ENCODE measurements at places on chromosomes 1 and 21.

DNA sequence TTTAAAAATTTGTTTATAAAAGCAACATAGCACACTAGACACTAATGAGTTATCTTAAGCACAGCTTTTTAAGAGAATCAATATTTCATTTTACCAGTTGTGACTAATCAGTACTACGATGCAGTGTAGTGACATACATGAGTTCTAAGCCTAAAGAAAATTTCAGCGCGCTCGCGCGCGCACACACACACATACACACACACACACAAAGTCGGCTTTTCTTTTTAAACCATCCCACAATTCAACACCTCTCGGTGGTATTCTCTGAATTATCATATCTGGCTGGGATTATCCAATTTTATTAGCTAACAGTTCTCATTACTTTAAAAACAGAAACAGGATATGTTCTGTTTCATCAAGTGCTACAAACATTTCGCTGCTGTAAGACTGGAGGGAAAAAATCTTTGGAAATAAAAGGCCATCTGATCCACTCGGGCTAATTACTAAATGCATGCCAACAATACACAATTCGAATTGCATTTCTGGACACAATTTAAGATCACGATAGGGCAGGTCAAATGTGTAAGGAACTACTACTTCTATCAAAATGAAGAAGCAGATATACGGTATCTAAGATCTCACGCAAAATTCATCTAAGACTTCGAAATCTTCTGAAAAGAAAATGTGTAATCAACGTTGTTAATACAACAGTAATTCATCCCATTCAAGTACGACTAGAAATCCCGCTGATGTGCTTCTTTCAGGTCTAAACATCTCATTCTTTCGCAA is 1.2 kb downstream of the TUT4 start:
- DNase-seq, result no peak

GRCh38 chr21:45080639-45081414 is 6.4 kb downstream of the ADARB1 start:
- DNase-seq, result no peak

DNA sequence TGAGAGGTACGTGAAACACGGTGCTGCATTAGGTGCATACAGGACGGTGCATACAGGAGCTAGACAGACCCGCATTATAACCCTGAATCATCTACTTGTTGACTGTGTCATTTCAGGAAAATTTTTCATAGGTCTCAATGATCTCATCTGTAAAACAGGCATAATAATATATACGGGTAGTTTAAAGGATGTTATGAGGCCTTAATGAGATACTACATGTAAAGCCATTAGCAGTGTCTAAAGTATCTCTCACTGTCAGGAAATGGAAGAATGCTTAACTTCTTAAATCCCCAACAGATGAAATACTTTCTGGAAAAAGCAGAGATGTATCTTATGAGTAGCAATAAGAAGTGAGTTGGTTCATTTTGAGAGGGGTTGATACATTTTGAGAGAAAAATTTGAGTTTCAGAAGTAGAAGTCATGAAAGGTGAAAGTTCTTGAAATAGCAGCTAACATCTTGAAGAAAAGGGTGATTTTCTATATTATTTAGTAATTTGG is 669.6 kb downstream of the PTPRC start:
- no peak for DNase-seq

DNA sequence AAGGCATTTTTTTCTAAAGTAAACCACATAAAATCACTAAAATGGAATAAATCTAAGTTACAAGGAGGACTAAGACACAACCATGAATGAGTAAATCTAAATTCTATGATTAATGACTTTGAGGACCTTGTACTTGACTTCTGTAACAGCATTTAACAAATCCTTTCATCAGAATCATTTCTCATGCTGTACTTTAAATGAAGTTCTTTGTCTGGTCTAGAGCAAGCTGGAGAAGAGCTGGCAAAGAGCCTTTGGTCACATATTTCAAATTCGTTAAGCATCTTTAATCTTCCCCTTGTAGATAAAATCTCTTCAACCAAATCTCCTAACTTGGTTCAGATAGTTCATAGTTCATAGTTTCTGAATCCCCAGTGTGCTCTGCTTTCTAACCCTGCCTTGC is 405.4 kb downstream of the PTPRC start:
- no peak for DNase-seq

DNA sequence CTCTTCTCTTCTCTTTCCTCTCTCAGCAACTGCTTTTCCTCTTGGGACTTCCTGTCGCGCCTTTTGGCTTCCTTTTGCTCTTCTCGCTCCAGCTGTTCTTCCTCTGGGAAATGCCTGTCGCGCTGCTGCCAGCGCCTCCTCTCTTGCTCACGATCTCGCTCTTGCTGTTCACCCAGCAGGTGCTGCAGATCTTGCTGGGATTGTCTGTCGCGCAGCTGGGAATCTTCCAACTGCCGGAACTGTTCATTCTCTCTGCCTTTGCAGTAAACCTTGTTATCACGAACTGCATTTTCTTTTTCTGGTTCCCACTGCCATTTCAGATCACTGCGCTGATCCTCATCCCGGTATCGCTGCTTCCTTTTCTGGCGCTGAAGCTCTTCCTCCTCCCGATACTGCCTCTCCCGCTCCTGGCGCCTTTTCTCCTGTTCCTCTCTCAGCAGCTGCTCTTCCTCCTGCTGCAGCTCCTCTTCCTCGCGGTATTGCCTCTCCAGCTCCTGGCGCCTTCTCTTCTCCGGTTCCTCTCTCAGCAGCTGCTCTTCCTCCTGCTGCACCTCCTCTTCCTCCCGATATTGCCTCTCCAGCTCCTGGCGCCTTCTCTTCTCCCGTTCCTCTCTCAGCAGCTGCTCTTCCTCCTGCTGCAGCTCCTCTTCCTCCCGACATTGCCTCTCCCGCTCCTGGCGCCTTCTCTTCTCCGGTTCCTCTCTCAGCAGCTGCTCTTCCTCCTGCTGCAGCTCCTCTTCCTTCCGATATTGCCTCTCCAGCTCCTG is 5.8 kb downstream of the TCHH start:
- DNase-seq, result no peak

DNA sequence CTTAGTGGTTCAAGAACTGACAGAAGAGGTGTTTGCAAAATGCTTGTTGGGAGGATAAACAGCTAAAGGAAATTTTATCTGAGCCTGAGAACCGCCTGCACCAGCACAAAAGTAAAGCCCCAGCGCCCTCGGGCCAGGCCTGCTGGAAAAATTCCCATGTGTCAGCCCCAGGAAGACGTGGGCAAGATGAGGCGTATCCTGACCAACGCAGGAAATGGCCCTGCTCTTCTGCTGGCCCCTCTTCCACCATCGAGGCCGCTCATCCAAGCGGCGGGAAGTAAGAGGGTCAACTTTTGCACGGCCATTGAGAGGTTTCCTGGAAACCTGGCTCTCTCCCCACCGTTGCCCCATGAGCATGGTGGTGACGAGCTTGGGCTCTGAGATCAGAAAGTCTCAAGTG is 39.6 kb downstream of the LRRC3 start:
- no peak for DNase-seq

- DNase-seq, result no peak
These were observed 4.4 kb upstream of the RUNX1 start for GRCh38 chr21:35053356-35054096.

- no peak for DNase-seq
These were observed 88.5 kb upstream of the HMCN1 start for GRCh38 chr1:185645686-185646085.

GRCh38 chr1:19262047-19262446 is 10.4 kb downstream of the MRTO4 start:
- no peak for DNase-seq

DNA sequence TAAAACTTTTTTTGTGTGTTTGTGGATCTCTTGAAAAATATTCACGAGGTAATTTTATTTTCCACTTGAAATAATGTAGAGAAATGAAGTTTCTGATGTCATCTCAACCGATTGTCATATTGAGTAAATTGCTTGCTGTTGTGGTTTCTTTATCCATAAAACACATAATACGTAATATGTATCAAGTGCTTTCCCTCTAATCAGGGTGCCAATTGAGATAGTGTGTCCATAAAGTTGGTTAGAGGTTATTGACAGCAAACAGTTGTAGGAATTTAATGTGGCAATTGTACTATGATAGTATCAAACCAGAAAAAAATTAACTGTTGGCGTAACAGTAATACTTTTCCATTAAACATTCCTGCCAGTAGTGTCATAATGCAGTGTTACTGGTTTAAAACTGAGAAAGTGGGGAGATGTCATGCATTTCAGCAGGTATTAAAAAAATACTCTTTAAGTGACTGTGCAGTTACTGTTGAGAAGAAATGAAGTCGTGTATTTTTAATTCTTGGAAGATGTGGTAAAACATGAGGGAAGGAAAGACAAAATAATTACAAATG is 38.3 kb downstream of the USP25 start:
- DNase-seq, result no peak

GRCh38 chr1:210464519-210465039 is 135.9 kb downstream of the HHAT start:
- DNase-seq, result no peak

DNA sequence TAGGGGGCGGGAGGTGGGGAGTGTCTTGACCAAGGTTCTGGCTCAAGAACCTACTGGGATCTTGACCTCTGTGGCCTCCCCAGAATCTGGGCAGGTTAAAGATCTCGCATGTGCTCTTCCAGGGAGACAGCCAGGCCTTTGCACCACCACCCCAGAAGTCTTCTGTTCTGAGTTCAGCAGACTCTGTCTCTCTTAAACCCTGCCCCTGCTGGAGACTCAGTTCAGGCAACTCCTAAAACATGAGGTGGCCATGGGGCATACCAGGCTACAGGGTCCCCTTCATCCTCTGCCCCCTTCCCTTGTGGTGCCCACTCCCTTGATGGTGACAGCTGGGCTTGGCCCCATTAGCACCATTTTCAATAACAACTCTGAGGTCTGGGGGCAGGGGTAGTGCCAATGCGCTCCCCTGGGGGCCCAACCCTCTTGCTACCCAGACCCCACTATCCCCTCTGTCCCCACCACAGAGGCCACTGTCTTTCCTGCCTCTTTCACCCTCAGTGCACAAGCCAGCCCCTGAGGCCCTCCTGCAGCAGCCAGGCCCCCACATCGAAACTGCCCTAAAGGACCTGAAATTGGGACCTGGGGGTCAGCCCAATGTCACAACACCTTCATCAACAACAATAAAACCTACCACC is 132.7 kb upstream of the RUNX3 start:
- DNase-seq, result no peak

- DNase-seq, result peak; percentile 47
These were observed 300.0 kb downstream of the RRAGC start for GRCh38 chr1:38559446-38560165.

- no peak for DNase-seq
These were observed 441.6 kb downstream of the SIPA1L2 start for GRCh38 chr1:232188318-232188717.

DNA sequence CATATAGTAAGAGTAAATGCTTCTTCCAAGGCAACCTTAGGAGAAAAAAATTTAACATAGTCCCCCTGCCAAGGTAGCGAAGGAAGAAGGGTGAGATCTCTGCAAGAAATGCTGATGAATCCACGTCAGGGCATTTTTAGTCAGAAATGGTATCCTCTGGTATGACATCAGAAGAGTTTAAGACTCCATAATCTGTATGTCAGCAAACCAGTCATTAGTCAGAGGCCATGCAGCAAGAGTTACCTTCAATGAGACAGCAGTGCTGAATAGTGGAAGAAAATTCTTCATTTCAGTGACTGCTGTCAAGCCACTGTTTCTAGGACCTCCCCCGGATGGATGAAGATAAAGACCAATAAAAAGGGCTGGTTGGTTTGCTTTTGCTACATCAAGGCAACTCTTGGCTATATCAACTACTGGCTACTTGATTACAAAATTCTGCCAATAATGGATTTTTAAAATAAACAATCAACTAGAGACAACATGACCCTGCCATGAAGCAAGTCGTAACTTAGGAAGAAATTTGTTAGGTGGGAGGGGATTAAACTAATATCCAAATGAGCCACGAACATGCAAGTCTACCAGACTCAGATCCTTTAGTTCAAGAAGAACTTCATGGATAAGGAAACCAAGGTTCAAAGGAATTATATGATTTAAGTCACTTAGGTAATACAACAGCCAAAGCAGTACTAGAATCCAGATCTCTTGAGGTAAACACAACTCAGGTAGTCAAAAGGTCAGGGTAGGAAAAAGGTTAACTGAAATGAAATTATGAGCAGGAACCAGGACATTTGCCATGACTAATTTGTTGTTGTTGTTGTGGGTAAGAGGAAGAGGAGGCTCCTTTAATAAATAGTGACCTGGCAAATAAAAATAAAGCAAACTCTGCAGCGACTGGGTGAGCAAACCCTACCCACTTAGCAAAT is 25.6 kb upstream of the GUCA2A start:
- DNase-seq, result no peak

GRCh38 chr1:52210044-52210443 is 68.2 kb downstream of the ZFYVE9 start:
- no peak for DNase-seq

GRCh38 chr1:51569284-51570062 is 47.4 kb upstream of the OSBPL9 start:
- peak; percentile 44 for DNase-seq

GRCh38 chr1:234309598-234310459 is 63.4 kb upstream of the COA6 start:
- DNase-seq, result peak; percentile 55

DNA sequence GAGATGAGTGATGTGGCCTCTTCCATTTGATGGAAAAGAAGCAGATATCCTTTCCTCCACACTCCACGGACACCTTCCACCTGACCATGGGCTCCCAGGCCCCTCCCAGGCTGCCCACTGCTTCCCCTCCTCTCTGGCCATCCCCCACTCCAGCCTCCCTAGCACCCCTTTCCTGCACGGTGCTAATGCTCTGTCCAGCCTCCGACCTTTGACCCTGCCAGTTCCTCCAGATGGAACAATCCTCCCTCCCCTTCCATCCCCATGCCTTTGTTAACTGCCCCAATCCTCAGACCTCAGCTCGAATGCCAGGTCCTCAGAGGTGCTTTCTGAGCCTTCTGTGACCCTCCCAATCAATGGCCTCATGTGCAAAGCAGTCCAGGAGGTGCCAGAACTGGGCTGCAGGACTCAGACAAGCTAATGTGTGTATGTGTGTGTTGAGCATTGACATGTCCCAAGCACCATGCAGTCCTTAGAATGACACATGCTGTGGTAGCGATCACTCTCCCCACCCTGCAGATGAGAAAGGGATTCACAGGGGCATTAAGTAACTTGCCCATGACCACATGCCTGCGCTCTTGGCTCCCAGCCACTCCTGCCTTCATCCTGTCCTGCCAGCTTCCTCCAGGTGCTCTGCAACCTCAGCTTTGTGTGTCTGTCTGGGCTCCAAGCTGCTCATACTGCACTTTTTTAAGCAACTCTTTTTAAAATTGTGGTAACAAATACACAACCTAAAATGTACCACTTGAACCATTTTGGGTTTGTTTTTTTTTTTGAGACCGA is 63.5 kb upstream of the EDN2 start:
- DNase-seq, result no peak

All from activated T-cell treated with anti-CD3 and anti-CD28 coated beads for 4 hours (primary cell).